Gastrocnemius medialis (tissue), 4 donors: ENCODE measurements at places on chromosomes 1 and 21. TPM values are rescaled to one million over a fixed set of nuclear protein-coding genes. Genes with fewer than 3 reads are reported as not detected.
A peak's percentile ranks its signal among the peaks of the same experiment; 100 is the strongest.

- no peaks in the 10 kb centered on the region for H3K27me3 ChIP-seq
- no peak overlapping the region for H3K4me3 ChIP-seq
- no peak for DNase-seq
- H3K27ac ChIP-seq = no peak overlapping the region
- no peaks in the 10 kb centered on the region for H3K36me3 ChIP-seq
These were observed 102.6 kb downstream of the ADSS2 start for GRCh38 chr1:244349103-244349531.

DNA sequence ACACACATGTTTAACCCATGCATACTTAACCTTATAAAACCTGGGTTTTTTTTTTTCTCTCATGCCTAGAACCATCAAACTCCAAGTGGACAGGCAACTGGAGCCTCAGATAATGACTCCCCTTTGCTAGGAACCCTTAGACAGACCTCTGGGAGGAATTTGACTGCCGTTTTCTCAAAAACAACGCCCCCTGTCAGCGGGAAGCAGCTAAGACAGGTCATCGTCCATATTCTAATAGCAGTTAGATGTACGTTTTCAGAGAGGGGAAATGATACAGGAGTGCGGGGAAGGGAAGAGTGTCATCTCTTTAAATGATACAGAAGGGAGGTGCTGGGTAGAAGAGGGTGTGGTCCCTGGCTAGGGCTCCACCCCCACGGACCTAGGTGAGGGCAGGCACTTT lies 34.7 kb downstream of the LRRC3 start:
- no peak for DNase-seq
- no peak overlapping the region for H3K4me3 ChIP-seq
- H3K27me3 ChIP-seq = no peaks in the 10 kb centered on the region
- no peaks in the 10 kb centered on the region for H3K4me1 ChIP-seq

- H3K27me3 ChIP-seq = no peaks in the 10 kb centered on the region
- no peaks in the 10 kb centered on the region for H3K4me1 ChIP-seq
- no peak overlapping the region for H3K27ac ChIP-seq
These were observed 53.6 kb downstream of the OLIG1 start for GRCh38 chr21:33123374-33124123.

DNA sequence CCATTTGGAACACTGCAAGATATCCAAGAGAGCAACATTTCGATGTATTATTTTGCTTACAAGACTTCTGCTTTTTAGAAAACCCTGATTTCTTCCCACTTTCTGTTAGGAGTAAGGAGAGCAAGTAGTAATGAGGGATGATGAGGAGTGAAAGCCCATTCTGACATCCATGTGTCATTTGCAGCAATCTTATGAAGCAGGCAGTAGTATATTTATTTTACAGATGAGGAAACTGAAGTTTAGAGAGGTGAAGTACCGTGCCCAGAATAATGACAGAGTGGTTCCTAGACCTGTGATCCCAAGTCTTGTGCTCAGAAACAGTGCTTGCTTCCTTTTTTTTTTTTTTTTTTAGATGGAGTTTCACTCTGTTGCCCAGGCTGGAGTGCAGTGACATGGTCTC lies 7.1 kb upstream of the ZSCAN20 start:
- H3K27ac ChIP-seq = no peak overlapping the region
- peaks cover 28% of the 10 kb centered on the region for H3K4me1 ChIP-seq
- no peak for DNase-seq
- no peaks in the 10 kb centered on the region for H3K27me3 ChIP-seq

- DNase-seq = no peak
- H3K27ac ChIP-seq = no peak overlapping the region
- H3K27me3 ChIP-seq = no peaks in the 10 kb centered on the region
- no peak overlapping the region for H3K4me3 ChIP-seq
- H3K36me3 ChIP-seq = no peaks in the 10 kb centered on the region
- peaks cover 8% of the 10 kb centered on the region for H3K4me1 ChIP-seq
These were observed 180.0 kb downstream of the TTLL7 start for GRCh38 chr1:83818916-83819315.

DNA sequence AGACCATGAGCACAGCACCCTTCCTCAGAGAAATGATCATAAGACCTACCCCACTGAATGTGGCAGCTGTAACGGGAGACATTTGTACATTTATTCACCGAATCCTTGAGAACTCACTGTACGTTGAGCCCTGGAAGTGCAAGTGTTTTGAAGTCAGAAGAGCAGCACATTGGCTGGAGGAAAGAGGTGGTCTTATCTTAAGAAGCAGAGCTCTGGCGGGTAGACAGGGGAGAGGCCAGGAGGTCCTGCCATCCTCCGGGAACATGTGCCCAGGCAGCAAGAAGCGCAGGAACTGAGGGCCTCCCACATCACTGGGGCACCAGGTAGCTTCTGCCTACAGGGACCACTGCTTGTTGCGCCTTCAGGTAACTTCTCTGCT lies 169.2 kb upstream of the IRF2BP2 start:
- no peak overlapping the region for H3K4me3 ChIP-seq
- H3K27ac ChIP-seq = no peak overlapping the region
- peaks cover 14% of the 10 kb centered on the region for H3K27me3 ChIP-seq
- no peaks in the 10 kb centered on the region for H3K36me3 ChIP-seq

- no peaks in the 10 kb centered on the region for H3K36me3 ChIP-seq
- peaks cover 32% of the 10 kb centered on the region for H3K4me1 ChIP-seq
- no peak overlapping the region for H3K4me3 ChIP-seq
- H3K27ac ChIP-seq = peak overlapping the region; percentile 96
- no peaks in the 10 kb centered on the region for H3K27me3 ChIP-seq
These were observed 20.3 kb upstream of the SH3BGRL3 start for GRCh38 chr1:26259578-26259977.

GRCh38 chr1:231913493-231913892 lies 286.9 kb downstream of the DISC1 start:
- no peaks in the 10 kb centered on the region for H3K4me1 ChIP-seq
- DNase-seq = no peak
- H3K27ac ChIP-seq = no peak overlapping the region
- no peak overlapping the region for H3K4me3 ChIP-seq

DNA sequence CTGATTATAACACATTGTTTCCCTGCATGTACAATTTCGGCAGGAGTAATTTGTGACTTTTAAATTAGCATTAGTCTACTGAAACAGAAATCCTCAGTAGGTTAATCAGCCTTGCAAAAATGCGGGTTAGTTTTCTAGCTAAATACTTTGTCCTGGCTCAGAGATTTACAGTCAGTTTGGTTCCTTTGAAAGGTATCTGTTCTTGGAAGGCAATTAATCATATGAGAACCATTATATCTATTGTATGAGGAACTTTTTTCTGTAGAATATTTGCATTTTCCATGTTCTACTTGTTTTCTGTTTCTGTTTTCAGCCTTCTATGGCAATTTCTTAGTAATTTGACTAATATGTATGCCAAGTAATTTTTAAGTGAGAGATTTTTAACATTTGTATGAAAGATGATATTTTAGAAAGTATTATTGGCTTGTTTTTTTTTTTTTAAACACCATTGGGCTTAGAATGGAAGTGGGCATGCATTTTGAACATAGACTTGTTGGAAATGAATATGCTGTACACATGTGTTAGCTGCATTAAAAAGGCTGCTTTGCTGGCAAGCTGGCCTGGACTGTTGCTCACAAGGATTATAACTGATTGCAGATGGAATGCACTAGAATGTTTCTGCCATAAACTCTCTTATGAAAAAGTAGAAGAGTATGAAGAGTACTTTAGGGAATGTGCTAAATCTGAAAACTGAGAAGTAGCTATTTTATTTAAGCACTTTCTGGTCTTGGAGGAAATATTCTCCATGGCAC lies 26.2 kb downstream of the KIF1B start:
- no peak for DNase-seq
- peak overlapping the region; percentile 28 for H3K27ac ChIP-seq
- no peaks in the 10 kb centered on the region for H3K27me3 ChIP-seq
- H3K36me3 ChIP-seq = peaks cover 18% of the 10 kb centered on the region
- no peak overlapping the region for H3K4me3 ChIP-seq
- peaks cover 42% of the 10 kb centered on the region for H3K4me1 ChIP-seq

DNA sequence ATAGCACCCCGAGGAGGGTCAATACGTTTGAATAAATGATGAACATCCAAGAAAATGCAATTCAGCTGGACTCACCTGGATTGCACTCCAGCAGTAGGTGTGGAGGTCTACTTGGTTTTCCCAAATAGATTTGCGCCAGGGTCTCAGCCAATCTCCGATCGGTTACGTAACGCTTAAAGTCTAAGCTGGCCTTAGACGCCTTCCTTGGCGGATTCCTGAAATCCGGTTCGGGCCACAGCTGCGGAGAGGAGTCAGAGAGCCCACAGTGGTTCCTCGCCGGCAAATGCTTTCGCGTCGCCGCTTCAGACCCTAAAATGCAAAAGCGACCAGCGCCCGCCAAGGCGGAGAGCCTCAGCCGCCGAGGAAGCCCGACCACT lies 322 bp downstream of the TFB2M start:
- no peak for DNase-seq
- H3K4me1 ChIP-seq = peaks cover 41% of the 10 kb centered on the region
- no peaks in the 10 kb centered on the region for H3K36me3 ChIP-seq
- peak overlapping the region; percentile 93 for H3K27ac ChIP-seq
- peak overlapping the region; percentile 100 for H3K4me3 ChIP-seq

The FMOD gene
- 15.8 TPM for total RNA-seq

The ATAD3C gene
- total RNA-seq = not detected

The TNFRSF1B gene
- total RNA-seq = 14.8 TPM

- peaks cover 44% of the 10 kb centered on the region for H3K36me3 ChIP-seq
- no peak for DNase-seq
- H3K4me3 ChIP-seq = no peak overlapping the region
- H3K4me1 ChIP-seq = peaks cover 4% of the 10 kb centered on the region
These were observed 56.4 kb downstream of the AHCTF1 start for GRCh38 chr1:246875041-246876026.

The CYP2J2 gene
- 3.8 TPM for total RNA-seq

- no peaks in the 10 kb centered on the region for H3K27me3 ChIP-seq
- H3K36me3 ChIP-seq = peaks cover 8% of the 10 kb centered on the region
- H3K4me3 ChIP-seq = no peak overlapping the region
- peak overlapping the region; percentile 93 for H3K27ac ChIP-seq
These were observed 14.5 kb downstream of the PLEKHO1 start for GRCh38 chr1:150164224-150164623.

DNA sequence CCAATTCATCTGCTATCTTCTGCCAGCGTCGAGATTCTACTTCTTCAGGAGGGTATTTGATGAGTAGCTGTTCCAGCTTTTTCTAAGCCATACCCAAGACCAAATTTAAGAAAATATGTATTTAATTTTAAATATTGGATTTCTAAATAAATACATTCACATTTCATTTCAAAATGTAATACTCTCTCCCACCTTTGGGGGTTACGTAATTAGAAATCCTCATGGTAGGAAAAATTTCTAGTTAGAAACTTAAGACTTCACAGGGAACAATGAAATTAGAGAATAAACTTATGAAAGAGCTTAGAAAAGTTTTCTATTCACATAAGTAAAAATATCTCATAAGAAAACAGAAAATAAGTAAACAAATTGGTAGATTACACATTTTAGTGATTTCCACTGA lies 102.9 kb downstream of the ZZZ3 start:
- no peak for DNase-seq
- H3K4me3 ChIP-seq = no peak overlapping the region
- H3K36me3 ChIP-seq = peaks cover 48% of the 10 kb centered on the region
- H3K27me3 ChIP-seq = no peaks in the 10 kb centered on the region

DNA sequence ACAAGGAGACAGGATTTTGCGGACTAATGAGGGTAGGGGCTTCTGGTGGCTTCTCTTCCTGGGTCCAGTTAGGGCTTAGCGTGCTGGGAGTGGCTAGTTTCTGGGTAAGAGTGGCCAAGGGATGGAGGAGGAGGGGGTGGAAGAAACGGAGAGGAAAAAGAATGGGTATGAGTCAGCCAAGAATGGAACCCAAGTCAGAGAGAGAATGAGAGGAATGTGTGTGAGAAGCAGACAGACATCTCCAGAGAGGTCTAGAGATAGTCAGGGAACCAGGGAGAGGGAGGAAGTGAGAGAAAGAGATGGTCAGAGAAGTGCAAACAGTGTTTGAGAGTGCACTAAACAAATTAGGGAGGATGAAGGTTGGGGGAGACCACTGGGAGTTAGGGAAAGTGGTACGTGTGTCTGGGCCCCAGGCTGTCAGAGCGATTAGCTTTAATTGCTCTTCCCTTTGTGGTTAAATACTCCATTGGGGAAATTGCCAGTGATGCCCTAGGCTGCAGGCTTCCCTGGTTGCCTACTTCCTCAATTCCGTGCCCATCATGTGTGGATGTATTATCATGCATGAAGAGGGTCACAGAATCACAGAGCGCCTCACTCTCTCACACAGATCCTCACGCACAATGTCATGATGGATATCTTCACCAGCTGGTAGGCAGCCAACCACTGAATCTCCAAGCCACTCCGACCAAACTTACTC lies 1.4 kb downstream of the PEA15 start:
- H3K4me1 ChIP-seq = peaks cover 41% of the 10 kb centered on the region
- H3K27me3 ChIP-seq = no peaks in the 10 kb centered on the region

- no peaks in the 10 kb centered on the region for H3K4me1 ChIP-seq
- H3K4me3 ChIP-seq = no peak overlapping the region
- H3K36me3 ChIP-seq = no peaks in the 10 kb centered on the region
These were observed 131.8 kb upstream of the DUSP10 start for GRCh38 chr1:221873673-221874072.

The ARTN gene
- 1.8 TPM for total RNA-seq

- DNase-seq = no peak
- no peaks in the 10 kb centered on the region for H3K27me3 ChIP-seq
- no peak overlapping the region for H3K4me3 ChIP-seq
- H3K36me3 ChIP-seq = no peaks in the 10 kb centered on the region
- H3K4me1 ChIP-seq = no peaks in the 10 kb centered on the region
These were observed 9.0 kb upstream of the ZBTB21 start for GRCh38 chr21:42019101-42019605.

The NIBAN1 gene
- total RNA-seq = 11.7 TPM
